D721Med (cell line): ENCODE measurements at places on chromosomes 16 and 17.

DNA sequence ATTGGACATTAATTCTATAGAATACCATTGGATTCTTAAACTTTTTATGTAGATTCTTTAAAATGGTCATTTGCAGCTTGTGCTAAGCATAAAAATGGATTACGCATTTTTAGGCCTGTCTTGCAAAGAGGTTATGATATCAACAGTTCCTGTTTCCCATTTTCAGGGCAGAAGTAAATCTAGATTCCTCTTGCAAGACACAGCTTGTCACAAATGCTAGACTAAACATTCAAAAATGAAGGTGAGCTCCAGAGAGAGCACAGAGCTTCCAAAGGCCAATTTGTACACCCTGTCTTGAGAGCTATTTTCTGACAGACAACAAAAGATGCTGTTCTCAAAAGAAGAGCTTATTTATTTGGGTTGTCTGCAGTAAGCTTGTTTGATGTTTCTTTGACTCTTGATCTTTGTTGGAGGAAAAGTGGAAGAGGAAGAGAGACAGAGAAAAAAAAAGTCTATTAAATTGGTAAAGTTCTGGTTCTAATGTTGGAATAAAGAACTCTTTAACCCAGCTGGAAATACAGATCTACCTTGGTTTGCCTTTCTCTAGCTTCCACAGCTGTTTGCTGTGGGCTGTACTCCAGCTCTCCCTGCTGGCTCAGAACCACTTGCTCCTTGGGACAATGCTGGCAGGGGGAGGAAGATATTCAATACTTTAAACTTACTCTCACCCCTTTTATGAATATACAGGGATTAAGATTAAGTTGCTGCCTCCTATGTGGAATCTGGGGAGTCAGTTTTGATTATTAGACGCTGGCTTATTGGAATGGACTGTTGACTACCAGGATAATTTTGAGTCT, 651.8 kb downstream of the CDH11 start:
- DNase-seq: no peak

DNA sequence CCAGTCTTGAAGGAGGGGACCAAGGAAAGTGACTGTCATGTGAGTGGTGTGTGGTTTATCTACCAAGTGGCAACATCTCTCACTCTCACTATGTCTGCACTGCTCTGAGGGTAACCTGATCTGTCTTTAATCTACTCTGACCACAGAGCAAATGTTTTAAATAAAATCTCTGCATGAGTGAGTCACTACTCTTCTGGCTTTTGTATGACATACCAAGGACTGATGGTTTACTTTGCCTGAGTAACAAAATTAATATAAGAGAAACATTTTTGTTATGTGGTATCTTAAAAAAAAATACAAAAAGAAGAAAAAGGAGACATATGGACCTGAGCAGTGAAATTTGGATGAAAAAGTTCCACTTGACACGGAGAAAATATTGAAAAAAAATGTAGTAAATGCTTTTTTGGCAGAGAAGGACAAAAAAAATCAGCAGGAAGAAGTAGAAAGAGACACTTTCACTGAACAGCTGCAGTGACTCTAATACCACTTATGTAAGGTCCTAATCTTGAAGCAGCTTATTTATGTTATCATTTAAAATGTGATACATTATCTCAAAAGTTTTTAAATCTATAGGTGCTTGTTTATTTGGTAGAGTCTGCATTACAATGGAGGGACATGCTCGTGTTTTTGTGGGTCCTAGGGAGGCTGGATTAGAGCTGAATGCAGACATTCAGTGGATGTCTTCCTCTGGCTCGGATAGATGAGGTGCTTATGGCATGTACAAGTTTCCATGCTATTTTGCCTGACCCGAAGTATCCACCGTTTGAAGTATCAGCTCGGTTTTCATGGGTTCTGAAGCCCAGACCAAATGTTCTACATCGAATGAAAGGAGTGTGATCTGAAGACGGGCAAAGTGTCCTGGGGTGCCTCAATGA, 240.7 kb downstream of the MAP2K6 start:
- no peak for DNase-seq

GRCh38 chr17:81976332-81977210, 858 bp upstream of the ASPSCR1 start:
- DNase-seq: no peak

DNA sequence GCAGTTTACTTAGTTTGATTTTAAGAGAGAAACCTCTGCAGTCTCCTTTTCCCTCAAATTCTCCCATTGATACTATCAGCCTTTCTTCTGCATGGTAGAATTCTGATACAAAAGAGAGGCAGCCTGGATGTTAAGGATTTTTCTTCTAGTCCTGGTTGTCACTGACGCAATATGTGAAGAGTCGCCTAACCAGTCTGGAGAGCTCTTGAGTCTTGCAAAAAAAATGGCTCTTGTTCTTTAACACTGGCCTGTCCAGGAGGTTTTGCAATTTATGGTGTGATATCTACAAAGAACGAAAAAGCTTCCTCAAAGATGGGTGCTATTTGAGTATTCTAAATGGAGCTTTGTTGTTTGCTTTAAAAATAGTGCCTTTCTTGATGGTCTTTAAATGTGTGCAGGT, 28.9 kb downstream of the COX10 start:
- no peak for DNase-seq

DNA sequence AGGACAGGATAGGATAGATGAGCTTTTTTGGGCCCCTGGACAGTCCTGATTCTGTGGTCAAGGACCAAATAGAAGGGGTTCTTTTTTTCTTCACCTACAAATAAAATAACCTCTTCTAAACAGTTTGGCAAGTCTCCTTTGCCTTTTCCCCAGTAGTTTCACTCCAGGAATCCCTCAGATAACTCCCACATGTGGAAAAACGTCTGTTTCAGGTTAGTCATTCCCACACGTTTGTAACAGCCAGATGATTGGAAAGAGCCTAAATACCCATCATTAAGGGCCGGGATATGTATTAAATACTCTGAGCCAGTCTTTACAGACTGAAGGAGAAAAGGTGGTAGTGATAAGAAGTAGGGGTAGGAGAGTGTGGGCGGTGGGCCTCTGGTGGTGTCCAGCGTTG, 58.3 kb downstream of the PLD6 start:
- DNase-seq: no peak

DNA sequence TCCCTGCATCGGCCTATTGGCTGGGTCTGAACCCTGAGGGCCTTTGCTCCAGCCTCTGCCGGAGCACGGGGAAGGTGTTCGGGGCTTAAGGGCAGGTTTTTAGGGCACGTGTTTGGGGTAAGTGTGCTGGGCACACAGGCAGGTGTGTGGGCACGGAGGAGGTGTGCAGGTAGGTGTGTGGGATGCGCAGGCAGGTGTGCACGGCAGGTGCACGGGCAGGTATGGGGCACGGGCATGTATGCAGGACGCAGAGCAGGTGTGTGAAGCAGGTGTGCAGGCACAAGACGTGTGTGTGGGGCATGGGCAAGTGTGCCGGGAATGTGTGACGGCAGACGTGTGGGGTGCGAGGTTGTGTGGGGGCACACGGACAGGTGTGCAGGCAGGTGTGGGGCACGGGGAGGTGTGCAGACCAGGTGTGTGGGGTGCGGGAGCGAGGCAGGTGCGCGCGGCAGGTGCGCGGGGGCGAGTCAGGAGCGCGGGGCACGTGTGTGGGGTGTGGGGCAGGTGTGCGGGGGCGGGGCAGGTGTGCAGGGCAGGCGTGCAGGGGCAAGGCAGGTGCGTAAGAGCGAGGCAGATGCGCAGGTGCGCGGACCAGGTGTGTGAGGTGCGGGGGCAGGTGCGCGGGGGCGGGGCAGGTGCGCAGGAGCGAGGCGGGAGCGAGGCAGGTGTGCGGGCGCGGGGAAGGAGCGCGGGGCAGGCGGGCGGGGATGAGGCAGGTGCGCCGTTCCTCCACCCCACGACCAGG, 28.6 kb upstream of the METRNL start:
- no peak for DNase-seq

GRCh38 chr16:89556750-89557689, 3.5 kb upstream of the RPL13 start:
- DNase-seq: no peak

GRCh38 chr16:82960918-82961317, 334.1 kb downstream of the CDH13 start:
- no peak for DNase-seq

DNA sequence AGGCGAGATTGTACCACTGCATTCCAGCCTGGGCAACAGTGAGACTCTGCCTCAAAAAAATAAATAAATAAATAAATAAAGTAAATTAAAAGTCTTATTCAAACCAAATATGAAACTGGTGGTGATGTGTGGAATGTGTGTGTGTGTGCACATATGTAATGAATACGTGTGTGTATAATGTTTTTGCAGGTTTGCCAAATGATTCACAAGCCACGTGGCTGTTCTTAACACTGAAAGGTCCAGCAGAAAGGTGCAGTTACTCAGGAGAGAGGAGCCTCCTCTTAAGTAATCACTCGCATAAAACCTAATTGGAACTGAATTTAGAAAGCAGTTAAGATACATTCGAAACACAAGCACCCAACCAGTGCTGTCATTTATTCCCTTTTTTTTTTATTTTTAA, 22.9 kb downstream of the GDE1 start:
- DNase-seq: no peak

DNA sequence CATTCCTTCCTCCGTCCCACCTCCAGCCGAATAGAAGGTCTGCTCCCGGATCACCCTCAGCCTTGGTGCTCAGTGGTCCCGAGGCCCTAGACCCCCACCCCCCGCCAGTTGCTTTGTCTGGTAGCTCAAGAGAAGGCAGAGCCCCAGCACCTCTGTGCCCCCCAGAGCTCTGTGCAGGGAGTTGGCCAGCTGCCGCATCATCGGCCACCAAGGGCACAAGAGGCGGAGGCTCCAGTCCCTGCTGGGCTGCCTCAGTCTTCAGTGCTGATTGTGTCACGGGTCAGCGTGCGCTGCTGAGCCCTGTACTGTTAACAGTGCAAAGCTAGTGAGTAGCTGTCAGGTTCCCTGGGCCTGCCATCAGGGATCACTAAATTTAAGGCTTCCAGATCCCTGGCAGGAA, 22.2 kb upstream of the DRG2 start:
- no peak for DNase-seq

DNA sequence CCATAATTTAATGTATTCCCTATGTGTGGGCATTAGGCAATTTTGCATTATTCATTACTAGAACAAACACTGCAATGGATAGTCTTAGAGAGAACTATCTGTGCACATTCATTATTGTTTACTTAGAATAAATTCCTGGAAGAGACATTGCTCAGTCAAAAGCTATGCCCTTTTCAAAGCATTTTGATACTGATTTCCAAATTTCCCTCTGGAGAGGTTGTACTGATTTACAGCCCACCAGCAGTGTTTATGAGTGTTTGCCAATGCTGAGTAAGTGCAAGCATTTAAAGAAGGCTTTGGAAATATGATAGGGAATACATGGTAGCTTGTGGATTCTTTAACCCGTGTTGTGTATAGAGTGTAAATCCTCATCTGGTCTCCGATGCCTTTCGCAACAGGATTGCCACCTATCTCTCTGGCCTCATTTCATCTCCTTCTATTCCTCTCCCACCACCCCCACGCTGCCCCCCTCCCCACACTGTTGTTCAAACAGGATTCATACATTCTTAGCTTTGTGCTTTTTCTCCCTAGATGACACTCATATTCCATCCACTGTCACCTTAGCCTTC, 33.4 kb upstream of the MMD start:
- no peak for DNase-seq

- DNase-seq: no peak
Measured at GRCh38 chr16:89576153-89577054, 846 bp downstream of the CPNE7 start.

DNA sequence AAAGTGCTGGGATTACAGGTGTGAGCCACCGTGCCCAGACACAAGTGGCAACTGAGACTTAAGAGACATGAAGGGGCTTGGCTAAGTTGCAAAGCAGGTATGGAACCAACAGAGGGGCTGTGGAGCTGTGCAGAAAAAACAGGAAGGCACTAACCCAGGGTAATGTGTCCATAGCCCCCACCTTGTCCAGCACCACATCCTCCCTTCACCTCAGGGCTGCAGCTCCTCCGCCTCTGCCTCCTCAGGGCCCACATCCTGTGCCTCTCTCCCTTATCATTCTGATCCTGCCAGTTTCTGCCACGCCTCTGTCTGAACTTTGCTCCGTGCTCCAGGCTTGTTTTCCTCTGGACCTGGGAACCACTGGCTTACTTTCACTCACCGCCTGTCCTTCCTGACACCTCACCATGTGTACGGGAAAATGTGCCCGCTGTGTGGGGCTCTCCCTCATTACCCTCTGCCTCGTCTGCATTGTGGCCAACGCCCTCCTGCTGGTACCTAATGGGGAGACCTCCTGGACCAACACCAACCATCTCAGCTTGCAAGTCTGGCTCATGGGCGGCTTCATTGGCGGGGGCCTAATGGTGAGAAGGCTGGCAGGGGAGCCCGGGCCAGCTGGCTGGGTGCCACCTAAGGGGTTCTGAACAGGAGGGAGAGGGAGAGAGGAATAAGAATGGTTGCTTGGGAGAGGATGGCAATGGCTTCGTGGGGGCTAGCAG, at the start of gene TM4SF5:
Gene TM4SF5 (plus strand): TSS at position 368 of the 716 bp plus-strand sequence. CDS start 37 bp downstream, at position 405.
- DNase-seq: no peak

DNA sequence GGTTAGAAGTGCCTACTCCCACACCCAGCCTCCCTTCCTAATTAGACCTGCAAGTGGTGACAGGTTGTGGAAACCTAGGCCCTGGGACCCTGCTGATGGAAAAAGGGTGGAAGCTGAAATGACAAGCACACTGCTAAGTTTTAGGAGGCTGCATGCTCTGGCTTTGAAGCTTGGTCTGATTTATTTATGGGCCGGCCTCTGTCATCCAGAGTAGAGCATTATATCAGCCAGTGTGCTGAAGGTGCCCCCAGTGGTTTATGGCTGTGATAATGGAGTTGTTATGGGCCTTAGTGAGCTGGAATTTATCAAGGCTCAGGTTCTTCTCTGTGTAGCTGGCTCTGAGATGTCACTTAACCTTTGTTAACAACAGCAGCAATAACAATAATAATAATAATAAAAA, 142.6 kb downstream of the UTP18 start:
- no peak for DNase-seq

DNA sequence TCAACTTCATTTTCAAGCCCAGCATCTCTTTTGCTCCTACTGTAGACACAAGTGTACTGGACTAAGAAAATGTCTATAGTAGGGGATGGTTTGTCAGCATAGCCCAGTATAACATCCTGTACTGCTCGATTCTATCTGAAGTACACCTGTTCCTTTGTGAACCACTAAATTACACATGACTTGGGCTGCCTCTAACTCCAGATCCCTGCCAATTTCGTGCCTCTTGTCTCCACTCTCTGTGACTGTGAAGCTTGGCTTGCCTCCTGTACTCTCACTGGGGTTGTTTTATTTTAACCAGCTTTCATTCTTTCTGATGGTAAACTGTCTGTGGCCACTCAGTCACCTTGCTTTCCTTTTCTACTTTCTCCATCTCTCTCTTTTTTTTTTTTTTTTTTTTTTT, 24.5 kb downstream of the GFOD2 start:
- no peak for DNase-seq

- DNase-seq: no peak
Measured at GRCh38 chr17:76407509-76407908, 23.1 kb downstream of the SPHK1 start.

- no peak for DNase-seq
Measured at GRCh38 chr16:11620243-11621003, 33.7 kb upstream of the LITAF start.

- no peak for DNase-seq
Measured at GRCh38 chr16:58727028-58727781, 6.9 kb downstream of the GOT2 start.

- DNase-seq: no peak
Measured at GRCh38 chr16:16991711-16992110, 479.0 kb downstream of the XYLT1 start.

- DNase-seq: no peak
Measured at GRCh38 chr16:27161398-27161797, 41.9 kb upstream of the KDM8 start.

- no peak for DNase-seq
Measured at GRCh38 chr16:80125677-80126076, 415.1 kb upstream of the DYNLRB2 start.

GRCh38 chr17:79335456-79335855, 260.8 kb downstream of the ENGASE start:
- DNase-seq: no peak

- DNase-seq: no peak
Measured at GRCh38 chr16:69138608-69139007, 6.2 kb downstream of the UTP4 start.
